ENCODE measurements at places on chromosomes 12 and 14.

DNA sequence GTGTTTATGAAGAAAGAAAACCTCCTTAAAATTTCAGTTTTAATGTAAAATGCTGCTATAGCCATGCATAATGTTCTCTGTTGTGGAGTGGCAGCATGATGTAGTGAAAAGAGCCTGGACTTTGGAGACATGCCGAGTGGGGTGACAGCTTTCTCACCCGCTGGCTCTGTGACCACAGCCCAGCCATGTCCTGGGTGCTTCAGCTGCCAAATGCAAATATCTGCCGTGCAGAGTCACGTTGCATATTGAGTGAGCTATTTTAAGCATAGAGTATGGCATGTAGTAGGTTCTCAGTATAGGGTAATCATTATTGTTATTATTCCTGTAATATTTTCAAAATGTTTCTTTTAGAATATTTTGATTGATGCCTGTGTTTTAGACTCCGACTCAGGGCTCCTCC, 15.5 kb upstream of the TCTN2 start:
- DNase-seq = no peak

DNA sequence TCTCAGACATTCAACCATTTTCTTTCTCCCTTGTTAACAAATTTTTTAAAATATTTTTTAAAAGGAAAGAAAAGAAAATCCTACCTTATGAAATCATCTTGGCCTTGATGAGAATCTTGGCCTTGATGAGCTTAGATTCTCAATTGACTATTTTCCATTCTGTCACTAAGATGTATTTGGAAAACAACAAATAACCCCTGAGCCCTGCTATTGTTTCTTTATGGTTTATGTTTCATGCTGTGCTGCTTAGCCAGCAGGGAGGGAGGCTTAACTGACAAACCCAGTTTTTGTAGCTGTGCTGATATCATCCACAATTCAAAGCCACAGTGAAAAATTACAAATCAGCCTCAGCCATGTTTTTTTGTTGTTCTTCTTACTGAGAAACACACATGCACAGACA, 404.1 kb downstream of the RAD51B start:
- DNase-seq = no peak

GRCh38 chr14:92099802-92100201, 6.6 kb downstream of the ATXN3 start:
- DNase-seq = no peak

- no peak for DNase-seq
These were observed 16.9 kb downstream of the VPS37B start for GRCh38 chr12:122878780-122879612.

DNA sequence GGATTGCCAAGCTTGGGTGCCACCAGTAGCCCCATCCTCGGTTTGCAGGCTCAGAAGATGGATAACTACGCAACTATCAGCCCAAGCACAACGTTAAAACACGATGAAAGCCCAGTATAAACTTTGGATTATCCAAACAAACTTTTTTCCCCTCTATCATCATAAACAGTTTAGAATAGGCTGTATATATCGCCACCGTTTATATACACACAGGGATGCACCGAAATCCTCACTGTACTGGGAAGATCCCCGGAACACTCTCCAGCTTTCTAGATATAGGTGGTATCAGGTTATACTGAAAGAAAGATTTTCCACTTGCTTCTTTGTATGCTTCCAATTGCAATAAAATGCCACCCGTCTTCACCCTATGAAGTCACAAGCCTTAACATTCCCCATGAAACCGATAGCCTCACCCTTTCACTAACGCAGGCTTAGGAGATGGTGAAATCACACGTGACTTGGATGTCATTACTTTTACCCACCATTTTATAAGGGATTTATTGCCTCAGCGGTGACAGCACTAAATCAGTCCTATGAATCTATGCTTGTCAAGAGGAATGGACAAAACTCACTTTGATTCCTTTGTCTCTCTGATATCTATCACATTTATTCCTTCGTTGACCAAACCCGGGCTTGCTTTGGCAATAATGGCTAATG, 207.6 kb upstream of the FOXN3 start:
- DNase-seq = no peak

GRCh38 chr12:85711735-85712390, 124.3 kb downstream of the RASSF9 start:
- DNase-seq = no peak

DNA sequence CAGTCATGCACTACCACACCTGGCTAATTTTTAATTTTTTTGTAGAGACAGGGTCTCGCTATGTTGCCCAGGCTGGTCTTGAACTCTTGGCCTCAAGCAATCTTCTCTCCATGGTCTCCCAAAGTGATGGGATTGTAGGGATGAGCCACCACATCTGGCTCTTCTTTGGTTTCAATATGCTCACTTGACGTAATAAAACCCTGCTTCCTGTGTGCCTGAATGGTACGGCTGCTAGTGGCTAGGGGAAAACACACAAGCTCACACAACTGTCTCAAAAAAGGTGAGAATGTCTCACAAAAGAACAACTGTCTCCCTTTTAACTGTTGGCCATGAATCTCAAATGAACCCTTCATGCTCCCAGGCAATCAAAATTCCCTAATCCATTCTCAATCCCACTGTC, 15.0 kb downstream of the C1S start:
- no peak for DNase-seq

DNA sequence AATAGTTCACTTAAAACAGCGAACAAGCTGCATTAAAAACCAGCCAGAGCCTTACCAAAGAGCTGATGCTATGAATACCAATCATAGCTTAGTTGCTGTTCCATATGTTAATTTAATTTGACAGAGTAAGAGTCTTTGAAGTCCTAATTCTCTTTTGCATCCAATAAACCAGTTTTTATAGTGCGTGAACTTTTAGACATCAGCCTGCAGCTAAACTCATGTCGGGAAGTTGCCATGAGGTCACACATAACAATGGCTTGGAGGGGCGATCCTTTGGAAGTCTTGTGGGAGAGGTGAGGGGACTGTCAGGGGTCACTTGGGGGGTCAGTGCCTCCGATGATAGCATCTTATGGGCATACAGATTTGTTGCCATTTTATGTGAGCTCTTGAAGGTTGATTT, 81.7 kb downstream of the HMGA2 start:
- no peak for DNase-seq

- no peak for DNase-seq
These were observed 26.8 kb downstream of the AMN start for GRCh38 chr14:102949062-102949800.

DNA sequence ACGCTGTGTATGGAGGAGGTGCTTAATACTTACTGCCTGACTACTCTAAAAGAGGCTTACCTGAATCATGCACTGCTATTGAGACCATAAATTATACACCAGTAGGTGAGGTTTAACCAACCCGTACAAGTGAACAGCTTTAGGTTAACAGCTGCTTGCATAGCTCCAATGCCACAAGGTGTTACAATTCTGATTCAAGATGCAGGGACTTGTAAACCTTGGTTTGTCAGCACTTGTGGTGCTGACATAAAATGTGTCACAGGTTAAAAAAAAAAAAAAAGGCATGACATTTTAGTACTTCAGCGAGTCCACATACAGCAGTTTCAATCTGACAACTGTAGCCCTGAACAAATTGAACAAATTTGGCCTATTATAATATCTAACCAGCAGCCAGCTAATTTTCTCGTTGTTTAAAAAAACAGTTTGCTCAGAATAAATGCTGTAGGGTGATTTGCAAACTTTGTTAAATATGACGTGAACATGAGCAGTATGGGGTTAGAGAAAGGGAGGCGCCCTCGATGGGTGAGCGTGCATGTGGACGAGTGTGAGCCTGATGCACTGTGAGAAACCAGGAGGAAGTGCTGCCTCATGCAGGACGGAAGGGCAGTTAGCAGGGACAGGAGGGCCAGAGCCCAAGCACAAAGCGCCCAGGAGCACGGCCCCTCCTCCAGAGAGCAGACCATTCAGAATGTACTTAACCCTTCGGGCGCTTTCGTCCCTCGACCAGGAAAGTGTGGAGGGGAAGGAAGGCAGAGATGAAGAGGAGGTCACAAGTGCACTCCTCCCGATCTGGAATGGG, 44.7 kb downstream of the TCHP start:
- no peak for DNase-seq

DNA sequence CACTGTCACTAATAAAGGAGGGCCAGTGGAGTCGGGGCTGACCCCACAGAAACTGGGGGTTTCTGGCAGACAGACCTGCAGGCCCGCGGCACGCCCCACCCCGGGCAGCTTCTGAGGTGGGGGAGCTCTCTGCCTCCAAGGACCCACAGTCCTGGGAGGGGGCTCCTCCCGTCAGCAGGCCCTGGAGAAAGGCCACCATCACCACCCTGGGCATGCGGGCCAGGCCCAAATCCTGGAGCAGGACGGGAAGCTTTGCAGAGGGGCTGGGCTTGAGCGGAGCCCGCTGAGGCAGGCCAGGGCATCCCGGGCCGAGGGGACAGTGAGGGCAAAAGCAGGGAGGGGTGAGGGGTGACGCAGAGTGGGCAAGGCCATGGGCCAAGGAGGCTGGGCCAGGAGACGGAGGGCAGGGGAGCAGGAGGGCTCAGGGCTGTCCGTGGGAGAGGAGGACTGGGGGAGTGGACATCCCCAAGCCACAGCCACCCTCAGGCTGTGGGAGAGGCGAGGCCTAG, 11.1 kb upstream of the GPR132 start:
- DNase-seq = no peak

DNA sequence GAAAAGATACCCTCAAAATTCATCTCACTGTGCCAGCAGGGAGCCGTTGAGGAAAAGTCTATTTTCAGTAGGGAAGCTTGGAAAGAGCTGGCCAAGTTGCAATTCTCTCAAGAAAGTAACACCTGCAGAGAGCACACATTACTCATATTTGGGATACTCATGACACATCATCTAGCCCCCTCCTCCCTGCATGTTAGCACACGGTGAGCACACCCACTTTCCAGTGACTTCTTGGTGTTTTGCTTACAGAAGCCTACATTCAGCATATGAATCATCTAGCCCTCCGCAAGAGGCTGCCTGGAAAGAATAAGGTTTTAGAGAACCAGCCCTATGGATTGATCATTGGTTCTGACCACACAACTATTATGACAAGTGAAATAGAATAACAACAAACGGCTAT, 124.5 kb downstream of the PTPRO start:
- DNase-seq = no peak

GRCh38 chr14:70836946-70837345, 27.6 kb upstream of the MAP3K9 start:
- no peak for DNase-seq

DNA sequence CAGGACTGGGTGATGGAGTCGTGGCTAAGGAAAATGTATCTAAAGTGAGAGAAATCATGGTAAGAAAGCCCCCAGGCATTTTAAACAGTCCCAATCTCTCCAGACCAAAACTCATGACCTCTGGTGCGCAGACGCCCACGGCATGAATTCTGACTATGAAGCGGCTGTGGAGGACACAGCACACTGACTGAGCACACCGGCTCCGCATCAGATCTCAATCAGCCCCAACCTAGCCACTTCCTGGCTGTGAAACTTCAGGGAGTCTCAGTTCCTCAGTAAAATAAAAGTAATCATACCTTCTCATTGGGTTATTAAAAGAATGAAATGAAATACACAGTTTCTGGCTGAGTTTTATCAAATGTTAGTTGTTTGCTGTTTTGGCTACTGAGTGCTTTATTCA, 38.7 kb downstream of the SETD3 start:
- no peak for DNase-seq

DNA sequence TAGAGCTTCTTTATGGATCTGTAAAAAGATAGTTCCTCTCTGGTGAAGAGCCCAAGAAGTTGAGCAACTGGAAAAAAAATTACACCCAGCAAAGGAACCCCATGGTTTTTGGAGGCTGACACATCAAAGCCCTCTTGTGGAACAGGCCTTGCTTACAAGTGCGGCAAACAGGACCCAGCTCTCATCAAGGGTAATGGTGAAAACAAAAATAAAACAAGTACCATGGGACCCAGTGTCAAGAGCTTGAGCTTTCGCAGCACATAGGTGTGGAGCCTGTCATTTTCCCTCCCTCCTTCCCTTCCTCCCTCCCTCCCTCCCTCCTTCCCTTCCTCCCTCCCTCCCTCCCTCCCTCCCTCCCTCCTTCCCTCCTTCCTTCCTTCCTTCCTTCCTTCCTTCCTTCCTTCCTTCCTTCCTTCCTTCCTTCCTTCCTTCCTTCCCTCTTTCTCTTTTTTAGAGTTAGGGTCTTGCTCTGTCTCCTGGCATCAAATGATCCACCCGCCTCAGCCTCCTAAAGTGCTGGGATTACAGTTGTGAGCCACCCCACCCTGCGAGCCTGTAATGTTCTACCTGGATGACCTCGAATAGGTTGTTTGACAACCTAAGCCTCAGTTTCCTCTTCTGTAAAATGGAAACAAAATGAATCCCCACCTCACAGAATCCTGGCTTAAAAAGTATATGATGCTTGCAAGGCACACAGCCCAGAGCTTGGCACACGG, 114.3 kb upstream of the RPH3A start:
- DNase-seq = no peak

All from stimulated activated CD4-positive, alpha-beta T cell treated with anti-CD3 and anti-CD28 coated beads, Interleukin-12 subunit alpha, Interleukin-12 subunit beta, amount 100 ng/mL, for 24 hours (primary cell).